ENCODE measurements at places on chromosomes 1 and 21. TPM values are rescaled to one million over a fixed set of nuclear protein-coding genes. Genes with fewer than 3 reads are reported as not detected.

DNA sequence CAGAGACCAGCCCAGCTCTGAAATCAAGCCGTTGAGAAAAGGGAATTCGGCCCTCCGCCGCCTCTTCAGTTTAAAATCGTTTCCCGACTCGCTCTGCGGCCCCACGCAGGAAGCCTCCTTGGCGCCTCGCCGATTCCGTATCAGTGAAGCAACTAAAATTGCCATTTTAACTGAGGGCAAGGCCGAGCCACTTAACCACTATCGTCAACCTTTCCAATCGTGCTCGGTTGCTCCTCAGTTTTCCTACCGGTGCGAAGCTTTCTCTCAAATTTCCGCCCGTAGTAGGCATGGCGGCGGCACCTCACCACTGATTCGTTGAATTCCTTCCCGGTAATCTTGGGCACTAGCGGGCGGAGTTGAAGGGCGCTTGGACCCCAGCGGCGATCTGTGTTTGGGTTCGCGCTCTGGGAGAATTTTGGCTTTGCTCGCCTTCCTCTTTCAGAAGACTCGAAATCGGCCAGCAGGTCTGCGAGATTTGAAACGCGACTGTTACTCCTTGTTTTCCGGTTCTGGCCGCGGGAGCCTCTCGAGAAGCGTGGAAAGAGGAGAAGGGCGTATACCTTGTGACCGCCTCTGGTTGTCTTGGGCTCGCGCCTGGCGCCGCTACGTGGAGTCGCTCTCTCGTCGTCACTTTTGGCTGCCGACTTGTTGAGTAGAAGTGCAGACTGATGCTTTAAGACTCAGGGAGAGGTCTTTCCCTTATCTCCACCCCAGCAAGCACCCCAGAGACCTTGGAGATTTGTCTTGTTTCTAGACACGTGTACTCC is at the start of the genes CENPL and DARS2:
TSS of gene CENPL (minus strand) at position 569 of the 767 bp plus-strand sequence. CDS start 13,584 bp downstream, outside the sequence.
TSS of gene DARS2 (plus strand) at position 359 of the 767 bp plus-strand sequence. CDS start 557 bp downstream, outside the sequence.
- DNase-seq, result peak; percentile 97

FCRL1 gene
- total RNA-seq, result not detected

GRCh38 chr1:171742577-171742922 is 685 bp upstream of the VAMP4 start:
- peak; percentile 57 for DNase-seq

ELAVL4 gene
- total RNA-seq, result not detected

- no peak for DNase-seq
Measured at GRCh38 chr1:243732637-243733036, 117.4 kb downstream of the AKT3 start.

GRCh38 chr1:21280011-21280471 is 10.2 kb downstream of the ECE1 start:
- no peak for DNase-seq

DNA sequence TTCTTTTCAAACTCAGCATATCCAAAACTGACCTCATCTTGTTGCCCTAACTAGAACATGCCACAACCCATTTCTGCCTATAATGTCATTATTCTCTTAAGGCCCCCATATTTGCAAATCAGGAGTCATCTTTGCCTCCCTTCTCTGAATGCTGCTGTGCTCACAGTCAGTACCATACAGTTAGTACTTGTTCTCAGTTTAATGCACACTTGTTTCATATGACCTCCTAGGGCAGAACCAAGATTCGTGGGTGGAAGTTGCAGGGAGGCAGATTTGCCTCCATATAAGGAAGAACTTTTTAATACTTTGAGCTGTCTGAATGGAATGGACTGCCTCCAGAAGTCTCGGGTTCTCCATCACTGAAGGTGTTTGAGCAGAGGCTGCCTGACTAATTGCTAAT is 9.2 kb downstream of the CAP1 start:
- DNase-seq, result no peak

RGS7 gene
- not detected for total RNA-seq

DNA sequence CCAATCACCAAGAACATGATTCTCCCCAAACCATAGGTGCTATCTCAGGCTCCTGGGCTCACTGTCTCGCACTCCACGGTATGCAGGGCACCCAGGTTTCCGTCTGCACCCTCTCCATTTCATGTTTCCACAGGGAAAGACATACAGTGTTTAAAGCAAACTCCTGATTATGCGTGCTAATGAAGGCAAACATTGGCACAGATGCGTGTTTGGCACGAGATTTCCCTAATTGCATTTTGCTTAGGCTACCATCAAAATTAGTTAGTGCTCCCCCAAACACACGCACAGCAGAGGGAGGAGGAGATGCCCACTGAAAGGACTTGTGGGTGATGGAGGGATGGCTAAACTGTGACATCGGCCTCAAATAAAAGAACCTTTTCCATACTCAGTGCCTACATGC is 32.2 kb upstream of the TIAM1 start:
- no peak for DNase-seq

IGFN1 gene
- not detected for total RNA-seq
